ENCODE measurements at places on chromosomes 2 and 18. TPM values are rescaled to one million over a fixed set of nuclear protein-coding genes. Genes with fewer than 3 reads are reported as not detected.

SIGLEC15 gene
- 3.5 TPM for total RNA-seq

C1D gene
- total RNA-seq = 13.8 TPM

CACNB4 gene
- total RNA-seq = 0.26 TPM

SERPINB11 gene
- total RNA-seq = not detected

ADAM23 gene
- total RNA-seq = not detected

NOL4 gene
- not detected for total RNA-seq

PROKR1 gene
- not detected for total RNA-seq

MYO1B gene
- 2.5 TPM for total RNA-seq

STPG4 gene
- total RNA-seq = 6.9 TPM

MAP3K19 gene
- total RNA-seq = not detected

CCDC74B gene
- total RNA-seq = 0.33 TPM

TRIM43 gene
- total RNA-seq = not detected

PSMA8 gene
- not detected for total RNA-seq

ANTXR1 gene
- not detected for total RNA-seq

CFLAR gene
- total RNA-seq = 41.2 TPM

CLEC4F gene
- not detected for total RNA-seq

CNTNAP5 gene
- total RNA-seq = not detected

REG3G gene
- total RNA-seq = not detected

HS1BP3 gene
- total RNA-seq = 23.0 TPM

LIMS2 gene
- total RNA-seq = 30.6 TPM

UGT1A5 gene
- 3.1 TPM for total RNA-seq

PTGR3 gene
- total RNA-seq = 16.1 TPM

AP1S3 gene
- total RNA-seq = 16.3 TPM

COL4A3 gene
- not detected for total RNA-seq

CAPN14 gene
- not detected for total RNA-seq

DHRS9 gene
- 0.33 TPM for total RNA-seq

SLC1A4 gene
- 7.9 TPM for total RNA-seq

G6PC2 gene
- not detected for total RNA-seq

TUBA3D gene
- total RNA-seq = not detected

EMILIN1 gene
- total RNA-seq = 1.1 TPM

IFIH1 gene
- 8.7 TPM for total RNA-seq

EFEMP1 gene
- not detected for total RNA-seq

RAB6D gene
- 0.25 TPM for total RNA-seq

LBX2 gene
- total RNA-seq = 4.8 TPM

SETBP1 gene
- total RNA-seq = 0.08 TPM

STAT4 gene
- 0.39 TPM for total RNA-seq

EPC2 gene
- total RNA-seq = 12.0 TPM

CCDC88A gene
- 0.25 TPM for total RNA-seq

RSAD2 gene
- total RNA-seq = 0.78 TPM

DLX1 gene
- total RNA-seq = 0.18 TPM

MGAT4A gene
- 3.1 TPM for total RNA-seq

TUBB6 gene
- total RNA-seq = not detected

POMC gene
- total RNA-seq = not detected

ATOH8 gene
- 2.3 TPM for total RNA-seq

PMAIP1 gene
- 10.5 TPM for total RNA-seq

FN1 gene
- 0.03 TPM for total RNA-seq

ITPRID2 gene
- 89.8 TPM for total RNA-seq
